GM13976 (cell line): ENCODE measurements at places on chromosomes 7 and 10.

- DNase-seq, result no peak
Measured at GRCh38 chr10:13633689-13634088, 46.9 kb downstream of the PRPF18 start.

DNA sequence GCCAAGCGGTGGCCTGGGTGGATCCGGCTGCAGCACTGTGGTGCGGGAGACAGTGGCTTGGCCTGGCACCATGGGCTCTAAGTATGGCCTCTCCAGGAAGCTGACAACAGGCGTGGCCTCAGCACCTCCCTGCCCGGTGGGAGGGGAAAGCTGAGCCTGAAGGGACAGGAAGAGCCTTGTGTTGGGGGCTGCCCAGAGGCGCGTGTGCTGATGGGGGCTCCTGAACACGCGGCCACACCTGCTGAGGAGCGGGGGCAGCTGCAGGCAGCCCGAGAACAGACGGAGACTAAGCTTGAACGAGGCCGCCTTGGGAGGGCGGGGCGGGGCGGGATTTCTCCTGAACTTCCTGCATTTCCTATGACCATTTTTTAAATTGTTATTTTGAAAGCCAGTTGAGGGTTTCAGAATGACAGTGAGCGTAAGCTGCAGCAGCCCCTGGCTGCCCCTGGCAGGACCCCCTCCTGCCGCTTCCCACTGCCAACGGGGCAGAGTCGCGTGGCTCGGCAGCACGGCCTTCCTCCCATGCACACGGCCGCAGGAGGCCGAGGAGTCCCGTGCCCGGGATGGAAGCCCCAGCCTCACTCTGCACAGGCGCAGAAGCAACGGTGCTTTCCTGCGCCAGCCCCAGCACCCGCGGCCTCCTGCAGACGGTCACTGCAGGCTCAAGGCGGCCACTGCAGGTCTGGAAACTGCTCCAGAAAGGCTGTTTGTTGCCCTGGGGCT is 43.2 kb downstream of the DPYSL4 start:
- peak; percentile 84 for DNase-seq

DNA sequence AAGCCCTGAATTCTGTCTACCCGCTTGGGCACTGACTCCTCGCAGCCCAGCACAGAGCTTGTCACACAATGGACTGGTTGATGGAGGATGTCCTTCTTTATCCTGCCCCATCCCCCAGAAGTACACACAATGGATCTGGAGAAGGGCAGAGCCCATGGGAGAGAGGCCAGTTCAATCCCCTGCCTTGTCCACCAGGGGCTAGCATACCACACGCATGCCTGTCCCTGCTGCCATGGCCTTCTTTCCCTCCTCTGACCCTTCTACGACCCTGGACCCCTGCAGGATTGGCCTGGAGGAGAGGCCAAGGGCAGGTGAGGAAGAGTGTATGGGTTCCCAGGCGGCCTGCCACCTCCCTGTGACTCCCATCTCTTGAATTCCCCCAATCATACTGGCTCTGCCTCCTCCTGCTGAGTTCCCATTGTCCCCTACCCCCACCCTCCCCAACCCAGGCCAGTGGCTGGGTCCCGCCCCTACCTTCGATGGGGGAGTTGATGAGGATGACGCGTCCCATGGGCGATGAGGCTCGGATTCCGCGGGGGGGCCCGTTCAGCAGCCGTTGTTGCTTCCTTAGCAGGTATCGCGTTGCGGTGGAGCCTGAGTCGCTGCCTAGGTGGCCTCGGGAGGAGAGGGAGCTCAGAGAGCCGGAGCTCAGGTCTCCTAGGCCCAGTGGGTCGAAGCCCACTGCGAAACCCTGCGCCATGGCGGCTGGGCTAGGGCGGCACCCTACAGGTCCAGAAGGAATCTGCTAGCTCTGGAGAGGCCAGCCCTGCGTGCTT is 1.2 kb downstream of the PDZD7 start:
- DNase-seq, result no peak

DNA sequence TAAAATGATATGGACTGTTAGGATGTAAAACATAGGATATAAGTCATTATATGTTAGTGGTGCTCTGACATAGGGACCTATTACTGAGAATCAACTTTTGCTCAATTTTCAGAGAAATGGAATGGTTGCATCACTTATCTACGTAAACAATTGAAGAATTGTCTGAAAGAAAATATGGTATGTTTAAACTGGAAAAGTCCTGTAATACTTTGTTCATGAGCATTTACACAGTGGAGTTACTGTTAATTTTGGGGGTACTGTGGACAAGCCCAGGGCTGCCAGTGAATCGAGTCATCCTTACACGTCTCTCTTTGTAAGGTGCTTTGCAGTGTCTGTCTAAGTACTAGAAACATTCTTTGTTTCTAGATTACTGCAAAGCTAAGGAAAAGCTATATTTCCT is 152.0 kb downstream of the ZNF22 start:
- DNase-seq, result no peak

- DNase-seq, result no peak
Measured at GRCh38 chr10:2925631-2926030, 141.7 kb upstream of the PFKP start.

DNA sequence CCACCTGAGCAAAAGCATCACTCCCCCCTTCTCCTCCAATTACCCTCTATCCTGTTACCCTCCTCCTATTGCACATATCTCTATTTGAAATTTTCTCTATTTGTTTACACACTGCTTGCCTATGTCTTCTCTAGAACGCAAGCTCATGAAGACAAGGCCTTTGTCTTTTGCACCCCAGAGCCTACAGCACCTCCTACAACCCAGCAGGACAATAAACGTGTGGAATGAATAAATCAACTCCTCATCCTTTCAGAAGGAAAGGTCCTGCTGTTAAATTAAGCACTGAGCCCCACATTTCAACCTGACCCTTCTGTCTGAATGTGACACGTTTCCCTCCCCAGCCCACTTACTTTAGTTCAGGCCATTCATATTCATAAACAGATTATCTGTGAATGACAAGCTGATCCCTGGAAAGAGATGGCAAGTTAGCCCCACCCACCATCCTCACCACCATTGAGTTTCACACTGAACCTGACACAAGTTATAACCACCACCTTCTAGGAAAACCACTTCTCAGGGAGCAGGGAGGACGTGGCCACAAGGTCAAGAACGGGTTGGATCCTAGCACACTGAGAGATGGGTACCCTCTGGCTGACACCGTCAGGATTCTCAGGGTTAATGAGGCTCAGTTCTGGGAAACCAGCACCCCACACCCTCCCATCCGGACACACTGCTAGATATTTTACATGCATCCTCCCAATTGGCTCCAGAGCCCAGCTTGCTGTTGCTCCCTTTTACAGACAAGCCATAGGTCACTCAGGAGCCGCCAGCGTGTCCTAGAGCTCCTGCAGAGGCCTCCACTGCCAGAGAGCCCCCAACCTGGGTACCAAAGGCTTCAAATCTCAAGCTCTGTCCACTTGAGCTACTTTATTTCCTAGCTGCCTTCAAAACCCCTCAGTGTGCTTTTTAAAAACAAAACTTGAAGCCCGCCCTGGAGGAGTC is 934 bp downstream of the PRTFDC1 start:
- no peak for DNase-seq

DNA sequence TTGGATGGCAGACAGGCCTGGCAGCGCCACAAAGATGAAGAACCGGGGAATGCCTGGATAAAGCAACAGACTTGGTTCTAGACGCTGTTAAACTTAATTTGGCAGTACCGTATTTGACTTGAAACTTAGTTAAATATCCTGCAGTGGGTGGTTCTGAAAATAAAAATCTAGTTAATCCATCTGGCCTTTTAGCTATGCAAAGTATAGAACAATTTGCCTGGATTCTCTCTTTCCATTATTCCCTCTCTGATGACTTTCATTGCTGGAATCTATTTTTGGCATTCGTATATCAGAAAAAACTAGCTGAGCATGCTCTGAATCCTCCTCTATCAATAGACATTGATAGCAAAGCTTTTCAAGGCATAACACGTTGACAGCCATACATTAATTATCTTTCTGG is 203.6 kb downstream of the MACC1 start:
- DNase-seq, result no peak

- no peak for DNase-seq
Measured at GRCh38 chr7:13551503-13551902, 438.0 kb downstream of the ETV1 start.

DNA sequence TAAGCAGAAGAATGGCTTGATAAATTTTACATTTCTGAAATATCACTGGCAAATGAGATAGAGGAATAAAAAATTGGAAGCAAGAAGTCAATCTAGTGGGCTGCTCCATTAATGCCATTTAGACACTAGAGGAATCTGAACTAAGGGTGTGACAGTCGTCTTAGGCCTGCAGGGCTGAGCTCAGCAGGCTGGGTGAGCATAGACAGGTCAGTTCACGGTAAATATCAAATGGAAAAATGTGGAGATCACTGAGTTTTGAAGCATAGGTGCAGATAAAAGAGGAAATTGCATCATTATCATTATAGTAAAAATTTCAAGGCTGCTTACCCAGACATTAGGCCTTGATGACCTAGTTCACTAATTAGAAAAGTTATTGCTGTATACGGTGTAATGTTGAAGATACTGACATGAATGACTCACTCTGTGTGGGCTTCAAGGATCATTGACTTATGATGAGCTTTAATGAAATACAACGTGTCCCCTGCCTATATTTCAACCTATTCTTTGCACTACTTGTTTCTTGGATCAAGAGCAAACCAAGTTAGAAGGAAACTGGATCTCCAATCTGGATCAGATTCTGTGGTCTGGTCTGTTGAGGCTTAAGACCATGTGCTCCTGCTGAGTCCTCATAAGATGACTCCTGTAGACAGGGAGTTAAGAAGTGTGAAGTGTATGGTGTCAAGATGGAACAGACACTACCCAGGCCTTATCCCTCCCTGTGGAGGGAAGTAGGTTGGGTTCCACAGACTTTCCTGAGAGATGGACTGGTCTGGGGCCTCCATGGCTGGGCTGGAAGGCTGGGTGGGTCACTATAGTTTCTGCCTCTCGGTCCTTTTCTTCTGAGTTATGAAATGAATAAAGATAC is 3.6 kb downstream of the OR2F2 start:
- DNase-seq, result no peak

- no peak for DNase-seq
Measured at GRCh38 chr10:86286236-86287109, 80.1 kb downstream of the GRID1 start.

DNA sequence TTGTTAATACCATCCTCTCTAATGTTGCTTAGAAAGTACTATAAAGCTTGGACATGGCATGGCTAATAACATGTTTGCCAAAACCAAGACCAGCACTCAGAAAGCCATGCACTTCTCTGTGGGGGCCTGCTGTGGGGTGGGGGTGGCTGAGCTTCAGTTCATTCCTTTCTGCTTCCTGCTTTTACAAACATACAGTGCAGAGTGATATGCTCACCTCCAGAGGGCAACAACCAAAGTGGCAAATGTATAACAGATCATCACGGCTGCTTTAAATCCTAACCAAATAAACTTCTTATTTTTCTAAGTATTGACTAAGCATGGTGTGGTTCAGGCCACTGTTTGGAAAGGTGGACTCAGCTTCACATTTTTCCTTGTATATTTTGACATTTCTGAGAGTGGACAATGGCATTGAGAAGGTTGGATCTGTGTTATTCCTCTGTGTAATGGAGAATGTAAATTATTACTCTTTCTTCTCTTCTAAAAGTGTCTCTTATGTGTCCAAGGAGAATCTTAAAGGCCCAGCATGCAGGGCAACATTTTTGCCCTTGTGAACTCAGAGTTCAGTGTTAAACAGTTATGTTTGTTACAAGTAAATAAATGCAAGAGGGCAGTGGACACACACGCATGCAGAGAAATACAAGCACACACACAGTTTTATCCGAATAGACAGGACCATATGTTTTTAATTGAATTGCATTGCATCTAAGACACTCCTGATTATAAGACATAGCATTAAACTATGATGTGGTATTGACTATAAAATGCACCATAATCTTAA is 186.1 kb downstream of the HERPUD2 start:
- no peak for DNase-seq

- no peak for DNase-seq
Measured at GRCh38 chr10:117391436-117392205, 16.4 kb upstream of the PDZD8 start.

DNA sequence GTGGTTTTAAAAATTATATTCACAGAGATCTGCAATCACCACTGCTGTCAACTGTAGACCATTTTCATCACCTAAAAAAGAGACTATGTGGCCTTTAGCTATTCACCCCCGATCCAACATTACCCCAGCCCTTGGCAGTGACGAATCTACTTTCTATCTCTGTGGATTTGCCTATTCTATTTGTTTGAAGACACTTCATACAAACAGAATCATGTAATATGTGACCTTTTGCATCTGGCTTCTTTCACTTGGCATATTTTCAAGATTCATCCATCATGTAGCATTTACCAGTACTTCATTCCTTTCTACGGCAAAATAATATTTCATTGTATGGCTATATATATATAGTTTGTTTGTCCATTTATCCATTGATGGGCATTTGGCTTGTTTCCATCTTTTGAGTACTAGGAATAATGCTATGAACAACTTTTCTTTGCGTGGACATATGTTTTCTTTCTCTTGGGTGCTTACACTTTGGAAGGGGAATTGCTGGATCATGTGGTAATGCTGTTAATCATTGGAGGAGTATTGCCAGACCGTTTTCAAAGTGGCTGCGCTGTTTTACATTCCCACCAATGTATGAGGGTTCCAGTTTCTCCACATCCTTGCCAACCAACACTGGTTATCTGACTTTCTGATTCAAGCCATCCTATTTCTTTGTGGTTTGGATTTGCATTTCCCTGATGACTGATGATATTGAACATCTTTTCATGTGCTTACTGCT is 22.3 kb downstream of the ADAMTS14 start:
- DNase-seq, result no peak

- no peak for DNase-seq
Measured at GRCh38 chr7:121774563-121774962, 98.4 kb upstream of the PTPRZ1 start.
